ENCODE measurements at places on chromosomes 2 and 18.

GRCh38 chr2:181946444-181947127, 39.1 kb upstream of the PPP1R1C start:
- no peak for DNase-seq

DNA sequence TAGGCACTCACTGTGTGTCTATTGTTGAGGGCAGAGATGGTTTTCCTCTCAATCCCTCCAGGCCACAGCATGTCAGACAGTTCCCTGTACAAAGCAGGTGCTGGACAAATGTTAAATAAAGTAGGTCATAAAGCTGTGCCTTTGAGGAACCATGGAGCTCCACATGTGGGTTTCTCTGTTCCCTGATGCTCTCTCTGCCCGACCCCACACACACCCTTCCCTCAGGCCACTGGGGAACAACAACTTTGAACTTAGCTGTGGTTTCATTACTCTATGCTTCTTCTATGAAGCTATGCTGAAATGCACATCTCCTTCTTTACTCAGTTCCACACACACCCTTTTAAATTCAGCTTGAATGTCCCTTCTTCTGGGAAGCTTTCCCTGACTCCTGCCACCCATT, 415.3 kb downstream of the HRH4 start:
- no peak for DNase-seq

GRCh38 chr2:124530203-124530602, 505.1 kb downstream of the CNTNAP5 start:
- no peak for DNase-seq

GRCh38 chr2:40283111-40283909, 168.6 kb downstream of the SLC8A1 start:
- DNase-seq: no peak

DNA sequence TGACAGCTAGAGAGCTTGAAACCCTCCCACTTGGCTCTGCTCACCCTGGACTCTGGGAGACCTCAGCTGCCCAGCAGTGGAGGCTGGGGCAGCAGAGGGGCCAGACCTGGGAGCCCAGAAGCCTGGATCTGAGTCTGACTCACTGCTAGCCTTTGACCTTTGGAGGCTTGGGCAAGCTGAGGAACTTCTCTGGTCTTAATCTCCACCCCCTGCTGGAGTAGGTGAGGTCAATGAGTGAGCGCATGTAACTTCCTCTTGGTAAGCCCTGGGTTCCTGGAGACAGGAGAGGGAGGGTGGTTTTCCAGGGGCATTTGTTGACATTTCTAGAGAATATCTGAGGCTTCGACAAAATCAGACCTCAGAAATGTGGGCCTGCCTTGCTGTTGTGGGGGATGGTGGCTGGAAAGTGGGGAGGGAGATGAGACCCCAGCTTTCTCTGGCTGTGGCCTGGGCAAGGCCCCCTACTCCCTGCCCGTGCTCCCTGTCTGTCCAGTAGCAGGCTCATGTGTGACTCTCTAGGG, 73.0 kb upstream of the YWHAQ start:
- DNase-seq: no peak

GRCh38 chr18:49399003-49399402, 61.4 kb downstream of the DYM start:
- DNase-seq: no peak

DNA sequence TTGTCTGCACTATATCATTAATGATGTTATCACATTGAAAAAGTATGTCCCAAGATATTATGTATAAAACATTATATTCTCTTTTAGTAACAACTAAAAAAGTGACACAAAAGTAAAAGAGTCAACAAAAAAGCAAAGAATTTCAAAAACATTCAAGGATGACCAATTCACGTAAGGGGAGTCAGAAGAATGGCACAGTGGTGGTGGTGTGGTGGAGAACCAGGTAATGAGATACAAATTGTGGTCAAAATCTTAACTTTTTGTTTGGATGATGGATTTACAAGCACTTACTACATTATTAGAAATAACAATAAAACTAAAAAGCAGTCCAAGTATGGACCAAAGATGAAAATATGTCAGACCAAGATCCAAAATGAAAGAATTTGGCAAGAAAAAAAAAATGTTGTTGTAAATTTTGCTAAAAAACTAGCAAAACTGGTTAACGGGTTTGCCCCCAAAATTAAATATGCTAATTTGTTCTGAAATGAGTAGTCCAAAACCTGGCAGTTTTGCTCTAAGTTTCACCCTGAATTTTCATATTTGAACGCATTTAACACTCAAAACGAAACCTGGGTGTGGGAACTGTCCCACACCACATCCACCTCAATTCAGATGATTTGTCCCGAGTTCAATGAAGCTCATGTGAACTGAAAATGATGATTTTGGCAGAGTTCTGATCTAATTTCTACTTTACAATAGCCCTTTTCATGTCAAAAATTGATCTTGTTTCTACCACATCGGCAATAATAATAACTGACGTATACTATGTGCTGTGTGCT, 135.8 kb downstream of the IKZF2 start:
- DNase-seq: no peak

DNA sequence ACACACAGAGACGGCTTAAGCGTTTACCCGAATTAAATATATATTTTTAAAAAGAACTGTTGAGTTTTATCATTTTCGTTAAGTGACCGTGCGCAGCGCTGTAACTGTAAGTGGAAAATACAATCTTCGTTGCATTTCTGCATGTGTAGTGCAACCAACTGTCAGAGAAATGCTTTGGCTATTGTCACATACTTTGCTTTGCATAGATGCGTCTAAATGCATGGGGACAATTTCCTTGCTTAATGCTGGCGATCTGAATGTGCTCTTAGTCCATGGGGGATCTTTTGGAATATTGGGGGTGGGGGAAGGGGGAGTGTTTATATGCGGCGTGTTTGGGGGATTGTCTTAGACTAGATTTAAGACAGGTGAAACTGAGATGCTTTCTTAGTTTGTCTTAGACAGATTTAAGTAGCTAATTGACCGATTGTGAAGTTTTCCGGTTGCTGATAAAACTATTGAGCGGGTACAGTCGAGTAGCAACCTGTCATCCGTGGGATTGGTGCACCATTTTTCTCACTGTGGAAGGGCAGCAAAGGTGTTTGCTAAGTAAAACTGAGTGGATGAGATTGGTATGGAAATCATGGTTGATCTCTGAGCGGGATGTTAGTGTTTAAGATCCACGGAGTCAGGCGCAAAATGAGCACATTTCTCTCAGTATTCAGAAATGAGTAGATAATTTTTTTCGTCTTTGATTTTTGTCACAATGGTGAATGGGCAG, 476 bp downstream of the VSNL1 start:
- no peak for DNase-seq

DNA sequence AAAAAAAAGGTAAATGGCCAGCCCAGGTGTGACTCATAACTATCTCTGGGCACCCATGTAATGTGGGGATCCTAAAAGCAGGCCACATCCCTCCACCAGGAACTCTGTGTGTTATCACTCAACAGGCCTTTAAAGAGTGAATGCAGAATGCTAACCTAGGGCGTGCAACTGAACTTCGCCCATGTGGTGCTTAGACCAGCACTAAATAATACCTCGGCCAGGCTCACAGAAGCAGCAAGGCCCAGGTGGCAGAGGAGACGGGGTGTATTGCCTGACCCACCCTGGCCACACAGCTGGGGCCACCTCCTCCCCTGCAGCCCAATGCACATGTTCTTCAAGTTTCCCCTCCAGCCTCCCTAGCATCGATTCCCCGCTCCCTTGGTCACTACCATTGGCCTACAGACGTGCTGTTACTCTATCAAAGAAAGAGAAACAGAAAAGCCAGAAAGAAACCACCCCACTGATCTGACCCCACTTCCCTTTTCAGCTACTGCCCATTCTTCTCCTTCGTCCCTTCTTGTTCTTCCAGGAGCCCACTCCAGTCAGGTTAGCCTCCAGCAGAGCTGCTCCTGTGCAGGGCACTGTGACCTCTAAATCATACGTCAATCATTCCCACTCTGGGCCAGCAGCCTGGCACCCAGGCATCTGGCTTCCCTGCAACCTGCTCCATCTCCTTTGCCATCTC, 22.0 kb downstream of the FAM178B start:
- DNase-seq: no peak

GRCh38 chr2:126041391-126042047, 614.4 kb upstream of the GYPC start:
- no peak for DNase-seq

- DNase-seq: no peak
Observed at GRCh38 chr2:149716687-149717086, 129.1 kb upstream of the MMADHC start.

DNA sequence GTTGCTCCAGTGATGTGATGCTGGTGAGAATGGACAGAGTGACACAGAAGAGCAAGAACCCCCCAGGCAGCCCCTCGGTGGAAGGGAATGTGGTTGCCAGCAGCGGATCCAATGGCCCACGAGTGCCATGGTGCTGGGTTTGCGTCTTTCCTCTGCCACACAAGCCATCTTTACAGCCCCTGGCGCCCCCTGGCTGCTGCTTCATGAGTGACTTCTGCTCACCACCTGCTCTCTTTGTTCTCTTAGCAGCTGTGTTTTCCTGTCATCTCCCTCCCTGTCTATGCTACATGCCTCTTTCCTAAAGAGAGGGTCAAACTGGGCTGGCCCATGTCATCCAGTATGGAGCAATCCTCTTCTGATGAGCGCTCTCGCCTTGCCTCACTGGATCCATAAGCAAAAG, 300.0 kb upstream of the SMIM21 start:
- no peak for DNase-seq

DNA sequence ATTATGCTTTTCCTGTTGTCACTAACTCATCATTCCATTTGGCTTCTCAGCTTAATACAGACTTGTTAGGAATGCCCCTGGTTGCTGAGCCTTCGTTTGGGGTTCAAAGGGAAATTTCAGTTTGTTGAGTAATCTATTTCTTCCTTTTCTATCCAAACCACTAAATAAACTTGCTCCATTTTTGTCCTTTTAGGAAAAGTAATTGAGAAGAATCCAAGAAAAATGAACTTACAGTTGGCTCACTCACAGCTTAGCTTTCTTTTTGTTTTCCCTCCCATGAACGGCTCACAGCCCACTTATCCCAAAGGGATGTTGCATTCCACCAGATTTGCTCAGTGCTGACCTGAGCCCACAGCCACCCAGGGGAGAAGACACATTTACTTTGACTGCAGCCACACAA, 73.9 kb downstream of the SOX11 start:
- DNase-seq: no peak

DNA sequence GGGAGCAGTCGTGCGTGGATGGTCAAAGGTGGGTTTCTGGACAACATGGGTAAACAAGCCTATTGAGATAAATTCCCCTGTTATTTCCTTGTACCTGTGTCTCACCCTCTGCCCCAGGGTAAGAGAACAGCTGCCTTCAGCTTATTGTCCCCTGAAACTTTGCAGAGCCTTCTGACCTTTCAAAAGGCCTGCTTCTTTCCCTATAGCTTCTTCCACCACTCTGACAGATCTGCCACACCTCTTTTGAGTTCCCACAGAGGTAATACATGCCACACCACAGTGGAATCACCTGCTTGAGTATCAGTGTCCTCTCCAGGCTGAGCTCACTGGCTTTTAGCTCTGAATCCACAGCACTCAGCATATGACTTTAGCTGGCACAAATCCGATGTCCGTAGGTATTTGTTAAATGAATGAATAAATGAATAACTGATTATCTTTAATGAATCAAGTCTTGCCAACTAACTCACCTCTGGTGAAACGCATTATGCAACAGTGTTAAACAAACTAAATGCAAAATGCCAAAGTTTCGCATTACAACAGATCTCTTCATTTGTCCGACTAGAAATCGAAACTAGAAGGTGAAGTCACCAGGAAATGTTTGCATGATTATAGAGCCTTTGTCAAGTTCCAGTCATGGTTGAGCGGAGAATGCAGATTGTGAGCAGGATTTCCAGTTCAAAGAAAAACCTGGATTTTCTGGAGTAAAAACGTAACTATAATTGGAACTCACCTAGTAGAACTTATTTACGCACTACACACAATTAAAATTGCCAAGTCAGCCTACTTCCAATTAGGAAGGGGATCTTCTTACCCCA, 16.4 kb downstream of the DYNAP start:
- no peak for DNase-seq

- DNase-seq: no peak
Observed at GRCh38 chr2:86171295-86171694, 24.0 kb downstream of the IMMT start.

DNA sequence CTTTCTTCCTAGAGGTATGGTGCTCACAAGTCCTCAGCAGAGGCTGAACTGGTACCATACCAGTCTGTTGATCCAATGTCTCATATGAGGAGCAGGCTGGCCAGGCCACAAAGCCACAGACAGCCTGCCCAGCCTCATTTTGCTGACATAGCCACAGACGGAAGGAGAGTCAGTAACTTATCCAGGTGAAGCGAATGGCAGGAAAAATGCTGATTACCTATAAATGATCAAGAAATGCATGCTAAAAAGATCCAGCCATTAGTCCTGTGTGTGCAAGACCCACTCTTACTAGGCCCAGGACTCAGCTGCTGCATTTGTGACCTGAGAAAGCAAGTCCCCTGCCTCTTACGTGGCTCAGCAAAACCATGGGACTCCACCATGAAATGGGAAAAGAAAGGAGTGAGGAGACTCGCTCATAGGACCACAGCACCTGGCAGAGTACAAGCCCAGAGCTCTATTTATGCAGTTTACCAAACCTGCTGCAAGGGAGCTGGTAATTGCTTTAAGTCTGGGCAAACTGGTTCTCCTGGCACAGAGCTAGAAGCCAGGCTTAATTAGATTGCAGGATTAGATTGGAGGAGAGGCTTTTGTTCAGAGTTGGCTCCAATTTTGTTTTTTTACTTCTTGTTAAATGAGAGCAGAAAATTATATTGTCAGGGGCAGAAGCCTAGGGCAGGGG, 19.0 kb downstream of the RHOB start:
- no peak for DNase-seq

GRCh38 chr2:183060571-183061231, 17.8 kb upstream of the DUSP19 start:
- DNase-seq: no peak

DNA sequence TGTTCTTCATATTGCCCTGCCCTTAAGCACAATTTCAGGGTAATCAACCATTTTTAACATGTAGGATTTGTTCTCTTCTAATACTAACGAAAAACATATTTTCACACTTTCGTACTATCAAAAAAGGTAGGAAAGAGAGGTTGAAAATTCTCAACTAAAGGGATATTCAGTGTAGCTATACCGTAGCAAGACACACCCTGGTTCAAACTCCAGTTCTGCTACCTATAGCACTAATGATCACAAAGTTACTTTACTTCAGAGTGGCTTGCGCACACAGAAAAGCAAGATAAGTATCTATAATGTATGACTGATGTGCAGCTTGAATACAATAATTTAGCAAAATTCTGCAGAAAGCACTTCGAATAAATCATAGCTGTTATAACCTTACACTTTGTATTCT, 125.8 kb upstream of the CD226 start:
- DNase-seq: no peak

DNA sequence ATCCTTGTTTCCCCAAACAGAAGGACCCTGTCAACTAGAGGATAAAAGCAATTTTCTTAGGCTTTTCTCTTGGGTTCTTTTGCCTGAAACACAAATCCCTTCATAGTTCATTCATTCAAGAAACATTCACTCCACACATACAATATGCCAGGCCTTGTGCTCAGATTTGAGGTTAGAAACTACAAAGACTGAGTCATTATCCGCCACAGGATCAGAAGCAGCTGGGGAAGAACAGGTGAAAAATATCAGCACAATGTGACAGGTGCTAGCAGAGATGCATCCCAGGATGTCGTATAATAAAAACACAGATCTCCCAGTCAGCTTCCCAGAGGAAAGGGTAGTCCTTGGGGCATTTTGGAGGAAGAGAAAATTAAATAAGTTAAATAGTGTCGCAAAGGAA, 172.4 kb downstream of the LRATD1 start:
- no peak for DNase-seq
